ENCODE measurements at places on chromosomes 5 and 9. TPM values are rescaled to one million over a fixed set of nuclear protein-coding genes. Genes with fewer than 3 reads are reported as not detected.

CHSY3 gene
- 0.91 TPM for total RNA-seq

SLC35A4 gene
- 99.4 TPM for total RNA-seq

CCL27 gene
- 0.86 TPM for total RNA-seq

SPAAR gene
- total RNA-seq, result not detected

LTC4S gene
- total RNA-seq, result 2.4 TPM

All from neural crest cell (in vitro differentiated cells).